ENCODE measurements at places on chromosomes 6 and 20. TPM values are rescaled to one million over a fixed set of nuclear protein-coding genes. Genes with fewer than 3 reads are reported as not detected.

DNA sequence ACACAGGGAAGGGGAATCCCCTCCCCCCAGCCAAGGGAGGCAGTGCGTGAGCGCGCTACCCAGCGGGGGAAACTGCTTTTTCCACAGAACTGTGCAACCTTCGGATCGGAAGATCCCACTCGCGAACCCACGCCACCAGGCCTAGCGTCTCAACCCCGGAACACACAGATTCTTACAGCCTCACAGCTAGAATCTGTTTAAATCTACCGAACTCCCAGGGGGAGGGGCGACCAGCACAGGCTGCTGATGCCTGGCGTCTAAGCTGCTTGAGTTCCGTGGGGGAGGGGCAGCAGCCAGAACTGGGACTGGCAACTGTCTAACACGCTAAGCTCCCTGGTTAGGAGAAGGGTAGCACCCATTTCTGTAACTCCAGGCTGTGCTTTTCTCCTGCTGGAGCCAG is 217.3 kb upstream of the TENT5A start:
- DNase-seq, result no peak

DNA sequence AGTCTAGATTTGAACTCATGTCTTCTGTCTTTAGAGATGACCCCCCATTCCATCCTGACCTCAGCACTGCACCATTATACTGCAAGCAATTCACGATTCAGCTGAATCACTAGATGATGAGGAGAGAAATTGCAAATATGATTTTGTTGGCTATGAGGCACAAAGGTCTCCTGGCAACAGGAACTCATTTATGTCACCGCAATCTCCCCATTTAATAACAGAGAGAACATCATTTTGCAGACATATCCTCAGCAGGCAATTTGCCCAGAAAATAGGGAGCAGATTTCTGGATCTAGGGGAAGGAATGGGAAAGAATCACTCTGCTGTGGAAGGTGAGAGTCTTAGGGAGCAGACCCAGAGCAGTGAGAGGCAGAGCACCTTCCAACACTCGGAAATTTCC is 303.0 kb downstream of the PAX1 start:
- DNase-seq, result no peak

DNA sequence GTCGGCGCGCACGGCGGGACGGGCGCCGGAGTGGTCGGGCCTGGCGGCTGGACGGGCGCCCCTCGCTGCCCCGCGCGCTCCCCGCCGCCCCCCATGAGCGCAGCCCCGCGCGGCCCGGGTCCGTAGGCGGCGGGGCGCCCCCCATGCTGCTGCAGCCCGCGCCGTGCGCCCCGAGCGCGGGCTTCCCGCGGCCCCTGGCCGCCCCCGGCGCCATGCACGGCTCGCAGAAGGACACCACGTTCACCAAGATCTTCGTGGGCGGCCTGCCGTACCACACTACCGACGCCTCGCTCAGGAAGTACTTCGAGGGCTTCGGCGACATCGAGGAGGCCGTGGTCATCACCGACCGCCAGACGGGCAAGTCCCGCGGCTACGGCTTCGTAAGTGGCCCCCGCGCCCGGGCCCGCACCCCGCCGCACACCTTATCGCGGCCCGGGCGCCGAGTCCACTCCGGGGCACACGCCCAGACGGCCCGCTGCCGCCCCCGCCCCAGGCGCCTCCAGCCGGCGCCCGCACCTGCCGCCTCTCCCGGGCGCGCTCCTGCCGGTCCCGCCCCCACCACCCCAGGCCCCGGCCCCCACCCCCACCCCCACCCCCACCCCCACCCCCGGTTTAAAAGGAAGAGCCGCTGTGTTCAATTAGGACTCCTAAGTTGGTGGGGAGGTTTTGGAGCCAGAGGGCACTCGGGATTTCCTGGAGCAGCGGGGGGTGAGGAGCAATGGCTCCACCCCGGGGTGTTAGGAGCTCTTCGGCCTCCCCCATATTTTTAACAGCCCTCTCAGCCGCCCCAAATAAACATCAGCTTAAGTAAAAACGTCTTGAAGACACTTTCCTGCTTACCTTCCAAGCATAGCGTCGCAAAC is 474 bp downstream of the RBM38 start:
- DNase-seq, result no peak

- DNase-seq, result no peak
Measured at GRCh38 chr20:33022694-33023438, 8.6 kb upstream of the BPIFB6 start.

DNA sequence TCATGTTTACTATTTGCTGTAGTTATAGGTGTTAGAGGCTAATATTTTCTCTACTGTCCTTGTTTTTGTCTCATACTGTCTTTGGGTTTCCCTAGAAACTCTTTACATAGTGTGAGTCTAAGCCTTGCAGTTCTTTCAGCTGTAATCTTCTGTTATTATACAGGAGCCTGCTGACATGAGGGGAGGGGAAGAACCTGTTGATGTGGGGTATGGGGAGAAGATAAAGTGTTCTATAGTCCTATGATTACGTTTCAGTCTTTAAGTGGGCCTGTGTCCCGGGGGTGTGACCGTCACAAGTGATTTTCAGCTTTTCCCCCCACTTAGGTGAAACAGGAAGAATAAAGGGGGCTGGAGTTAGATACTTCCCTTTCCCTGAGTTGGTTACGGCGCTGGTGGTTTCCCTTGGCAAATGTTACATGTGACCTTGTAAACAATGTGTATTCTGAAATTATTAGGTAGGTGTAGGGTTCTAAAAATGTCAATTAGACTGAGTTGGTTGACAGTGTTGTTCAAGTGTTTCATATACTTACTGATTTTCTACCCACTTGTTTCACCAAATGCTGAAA is 41.3 kb downstream of the REV3L start:
- no peak for DNase-seq

DNA sequence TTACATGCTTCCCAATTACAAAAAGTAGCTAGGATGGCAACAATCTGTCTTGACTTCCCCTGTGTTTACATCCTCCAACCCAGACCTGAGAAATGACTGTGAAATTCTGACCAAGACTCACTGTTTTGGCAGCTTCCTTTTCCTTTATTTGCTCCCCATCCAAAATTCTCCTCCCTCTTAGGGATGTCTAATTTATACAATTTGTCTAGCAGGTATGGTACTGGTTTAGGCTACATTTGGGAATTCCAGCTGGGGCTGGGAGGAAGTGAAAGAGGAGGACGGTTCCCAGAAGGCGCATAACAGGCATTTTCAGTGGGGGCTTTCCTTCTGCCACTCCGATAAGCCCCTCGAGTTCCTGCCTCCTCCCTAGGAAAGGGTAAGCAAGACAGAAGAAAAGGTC is 231.5 kb upstream of the BTBD3 start:
- DNase-seq, result no peak

DNA sequence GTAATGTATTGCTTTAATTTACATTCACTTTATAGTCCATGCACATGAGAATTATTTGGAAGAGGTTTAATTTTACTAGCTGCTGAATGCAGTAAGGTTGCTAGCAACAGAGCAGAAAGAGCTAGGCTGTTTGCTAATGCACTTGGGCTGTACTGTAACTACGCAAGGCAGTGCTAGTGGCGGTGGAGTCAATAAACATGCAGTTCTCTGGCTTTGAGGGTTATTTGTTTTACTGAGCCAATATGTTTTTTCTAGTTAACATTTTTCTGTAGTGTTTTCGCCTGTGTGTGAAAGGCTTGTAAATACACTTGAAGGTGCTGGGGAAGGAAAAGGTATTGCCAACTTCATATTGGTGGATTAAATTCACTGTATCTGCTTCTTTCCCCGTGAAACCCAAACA is 112.8 kb downstream of the BTBD3 start:
- DNase-seq, result no peak

- no peak for DNase-seq
Measured at GRCh38 chr6:143329323-143329722, 121.2 kb downstream of the ADAT2 start.

DNA sequence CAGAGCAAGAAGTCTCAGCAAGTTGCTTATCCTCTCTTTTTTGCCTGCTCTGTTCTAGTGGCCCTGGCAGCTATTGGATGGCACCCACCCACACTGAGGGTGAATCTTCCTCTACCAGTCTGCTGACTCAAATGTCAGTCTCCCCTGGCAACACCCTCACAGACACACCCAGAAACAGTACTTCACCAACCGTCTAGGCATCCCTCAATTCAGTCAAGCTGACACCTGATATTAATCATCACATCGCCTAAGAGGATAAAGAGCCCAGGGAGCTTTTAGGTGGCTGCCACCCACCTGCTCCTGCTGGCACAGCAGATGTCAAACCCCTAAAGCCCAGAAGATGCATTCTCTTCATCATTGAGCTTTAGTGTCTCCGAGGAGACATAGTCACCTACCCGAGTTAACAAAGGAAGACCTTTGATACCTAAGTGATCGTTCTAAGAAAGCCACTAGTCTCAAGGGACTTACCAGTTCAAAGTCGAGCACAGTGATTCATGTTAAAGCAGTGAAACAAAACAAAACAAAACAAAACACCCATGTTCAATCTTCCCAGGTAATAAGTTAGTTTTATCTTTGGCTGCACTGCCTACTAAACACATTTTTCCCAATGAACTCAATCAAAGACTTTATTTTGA is 97.7 kb upstream of the KCNQ5 start:
- DNase-seq, result no peak

DNA sequence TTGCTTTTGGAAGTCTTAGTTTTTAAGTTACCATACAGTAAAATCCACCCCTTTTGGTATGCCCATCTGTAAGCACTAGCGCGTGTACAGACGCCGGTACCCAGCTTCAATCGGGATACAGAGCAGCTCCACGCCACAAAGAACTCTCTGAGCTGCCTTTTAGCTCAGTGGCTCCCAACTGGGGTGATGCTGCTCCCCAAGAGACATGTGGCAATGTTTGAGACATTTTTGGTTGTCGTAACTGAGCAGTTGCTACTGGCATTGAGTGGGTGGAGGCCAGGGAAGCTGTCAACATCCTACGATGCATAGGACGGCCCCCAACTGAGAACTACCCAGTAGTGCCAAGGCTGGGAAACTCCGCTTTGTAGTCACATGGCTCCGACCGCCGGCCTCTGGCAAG is 73.3 kb downstream of the BMP7 start:
- DNase-seq, result no peak

GRCh38 chr6:166097914-166098522 is 69.6 kb downstream of the TBXT start:
- peak; percentile 71 for DNase-seq

- DNase-seq, result peak; percentile 95
Measured at GRCh38 chr6:12011276-12012037, 655 bp upstream of the HIVEP1 start.

DNA sequence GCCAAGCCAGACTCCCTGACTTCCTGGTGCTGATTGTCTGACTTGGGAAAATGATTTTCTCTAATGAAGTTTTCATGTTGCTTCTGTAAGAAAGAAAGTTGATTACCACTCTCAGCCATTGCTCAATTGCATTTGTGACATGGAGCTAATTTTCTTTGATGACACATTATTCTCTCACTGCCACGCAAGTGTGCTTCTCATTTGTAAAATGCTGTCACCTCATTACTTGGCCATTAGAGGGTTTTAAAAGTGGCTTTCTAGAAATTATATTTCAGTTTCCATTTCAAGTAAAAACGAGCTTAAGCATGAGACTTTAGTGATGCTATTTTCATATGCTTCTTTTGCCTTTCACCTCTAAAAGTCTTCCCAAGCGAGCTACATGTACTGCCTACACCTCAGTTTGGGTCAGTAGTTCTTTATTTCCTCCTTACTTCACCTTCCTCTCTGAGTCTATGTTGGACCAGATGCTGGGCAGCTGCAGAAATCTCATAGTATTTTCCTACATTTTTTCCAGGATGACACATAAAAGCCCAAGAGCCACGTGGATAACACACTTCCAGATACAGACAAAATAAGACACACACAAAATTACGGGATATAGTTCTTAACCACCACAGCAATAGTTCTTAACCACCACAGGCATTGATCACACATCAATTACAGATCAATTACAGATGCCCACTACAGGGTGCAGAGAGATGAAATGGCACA is 6.3 kb upstream of the FAM210B start:
- DNase-seq, result no peak

DNA sequence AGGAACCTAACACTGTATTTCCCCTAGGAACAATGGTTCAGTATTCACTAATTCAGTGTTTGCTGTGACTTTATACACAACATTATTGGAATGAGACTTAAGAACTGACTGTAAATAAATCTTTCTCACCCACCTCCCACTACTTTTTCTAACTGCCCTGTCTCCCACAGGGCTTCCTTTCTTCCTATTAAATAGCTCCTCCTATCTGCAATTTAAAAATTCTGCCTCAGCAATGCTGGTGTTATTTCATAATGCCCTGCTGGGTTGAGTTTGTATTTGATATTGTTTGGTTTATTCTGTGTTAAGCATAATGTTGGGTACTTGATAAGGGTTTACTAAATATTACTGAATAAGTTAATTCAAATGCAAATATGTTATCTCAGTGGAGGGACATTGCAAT is 573.1 kb upstream of the RNF217 start:
- no peak for DNase-seq

- DNase-seq, result no peak
Measured at GRCh38 chr6:31966997-31967925, 4.7 kb downstream of the DXO start.

- DNase-seq, result peak; percentile 59
Measured at GRCh38 chr6:165439928-165440554, 130.6 kb upstream of the C6orf118 start.

DNA sequence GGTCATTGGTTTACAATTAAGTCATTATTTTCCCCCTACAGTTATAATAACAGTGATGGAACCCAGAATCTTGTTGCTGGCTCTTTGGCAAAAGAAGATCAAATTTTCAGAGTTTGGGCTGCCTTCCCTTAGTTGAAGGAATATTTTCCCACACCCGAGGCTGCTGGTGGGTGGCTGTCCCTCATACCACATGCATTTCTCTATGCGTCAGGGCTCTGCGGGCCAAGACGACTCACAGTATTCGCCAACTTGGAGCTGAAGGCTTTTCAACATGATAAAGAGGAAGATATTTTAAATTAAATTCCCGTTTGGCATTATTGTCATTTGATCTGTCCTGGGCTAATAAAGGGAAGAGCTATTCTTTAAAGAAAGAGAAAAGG is 102.2 kb upstream of the SASH1 start:
- no peak for DNase-seq

DNA sequence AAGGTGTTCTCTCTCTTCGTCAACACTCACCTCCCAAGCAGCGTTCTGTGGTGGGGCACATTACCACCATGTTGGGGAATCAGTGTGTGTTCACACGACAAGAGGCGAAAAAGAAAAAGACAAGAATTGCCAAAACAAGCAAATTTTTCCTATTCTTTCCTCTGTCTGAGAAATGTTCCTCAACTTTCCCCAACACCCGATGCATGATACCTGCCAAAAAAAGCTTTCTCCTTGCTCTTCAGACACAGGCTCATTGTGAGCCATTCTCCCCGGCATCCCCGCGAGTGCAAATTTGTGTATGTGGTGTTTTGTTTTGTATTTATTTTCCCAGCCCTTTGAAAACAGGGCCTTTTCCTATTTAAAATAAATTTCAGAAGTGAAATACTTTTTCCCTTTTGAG is 100.9 kb downstream of the JAG1 start:
- no peak for DNase-seq

GRCh38 chr20:62791301-62792181 is 4.7 kb upstream of the MRGBP start:
- DNase-seq, result peak; percentile 88

- peak; percentile 82 for DNase-seq
Measured at GRCh38 chr6:87436435-87436834, 28.7 kb downstream of the CFAP206 start.

The ETV7 gene
- not detected for polyA plus RNA-seq

The TMEM170B gene
- polyA plus RNA-seq, result 10.7 TPM

The ALDH8A1 gene
- 30.9 TPM for polyA plus RNA-seq

The PI16 gene
- 0.95 TPM for polyA plus RNA-seq

The MATN4 gene
- polyA plus RNA-seq, result 0.25 TPM

The MLIP gene
- polyA plus RNA-seq, result 0.30 TPM

The PRL gene
- polyA plus RNA-seq, result 0.10 TPM

The ASIP gene
- polyA plus RNA-seq, result 0.70 TPM

The SIM1 gene
- polyA plus RNA-seq, result 29.8 TPM

The FAM83D gene
- polyA plus RNA-seq, result 20.0 TPM

The TGM3 gene
- 0.43 TPM for polyA plus RNA-seq
